Ecto neural progenitor cell (in vitro differentiated cells): ENCODE measurements at places on chromosomes 12 and 14.

- peak; percentile 39 for DNase-seq
These were observed 121.9 kb upstream of the FKBP4 start for GRCh38 chr12:2672863-2673262.

- DNase-seq, result no peak
These were observed 126.7 kb downstream of the EPS8 start for GRCh38 chr12:15662303-15662980.

- no peak for DNase-seq
These were observed 20.0 kb downstream of the AMDHD1 start for GRCh38 chr12:95963096-95963495.

GRCh38 chr14:60845523-60845922 lies 111.0 kb downstream of the MNAT1 start:
- DNase-seq, result no peak

DNA sequence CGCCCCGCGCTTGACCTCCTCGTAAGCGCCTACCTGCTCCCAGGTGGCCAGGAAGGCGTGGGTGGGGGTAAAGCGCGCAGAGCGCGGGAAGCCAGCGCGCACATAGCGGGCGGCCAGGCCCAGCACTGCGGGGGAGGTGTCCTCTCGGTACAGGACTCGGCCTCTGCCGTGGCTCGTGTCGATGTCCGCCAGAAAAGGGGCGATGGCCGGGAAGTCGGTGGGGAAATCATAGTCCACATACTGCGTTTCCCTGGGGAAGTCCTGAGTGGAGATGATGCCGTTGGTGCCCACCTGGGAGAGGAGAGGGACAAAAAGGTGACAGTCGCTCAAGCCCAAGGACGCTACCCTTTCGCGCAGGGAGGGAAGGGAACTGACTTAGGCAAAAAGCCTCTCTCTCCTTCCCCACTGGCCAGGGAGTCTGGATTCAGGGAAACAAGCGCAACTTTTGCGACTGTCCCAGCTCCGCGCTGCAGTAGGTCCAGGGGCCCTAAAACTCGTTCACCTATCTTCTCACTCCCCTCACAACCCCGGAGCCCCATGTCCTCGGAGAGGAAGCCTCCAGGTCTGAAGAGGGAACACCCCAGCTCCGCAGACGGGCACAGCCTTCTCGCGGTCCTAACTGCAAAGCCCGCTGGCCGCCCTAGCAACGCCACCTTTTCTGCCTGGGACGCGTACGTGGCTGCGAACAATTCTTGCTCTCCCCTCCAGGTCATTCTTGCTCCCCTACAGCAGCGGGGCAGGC lies 815 bp downstream of the NID2 start:
- DNase-seq, result peak; percentile 72

- no peak for DNase-seq
These were observed 154.4 kb upstream of the PDE3A start for GRCh38 chr12:20213723-20214625.

- no peak for DNase-seq
These were observed 62.8 kb upstream of the PRB2 start for GRCh38 chr12:11457996-11458645.

GRCh38 chr12:70486588-70486987 lies 120.5 kb downstream of the KCNMB4 start:
- DNase-seq, result no peak

- peak; percentile 29 for DNase-seq
These were observed 8.1 kb downstream of the PTGES3 start for GRCh38 chr12:56679883-56680575.

DNA sequence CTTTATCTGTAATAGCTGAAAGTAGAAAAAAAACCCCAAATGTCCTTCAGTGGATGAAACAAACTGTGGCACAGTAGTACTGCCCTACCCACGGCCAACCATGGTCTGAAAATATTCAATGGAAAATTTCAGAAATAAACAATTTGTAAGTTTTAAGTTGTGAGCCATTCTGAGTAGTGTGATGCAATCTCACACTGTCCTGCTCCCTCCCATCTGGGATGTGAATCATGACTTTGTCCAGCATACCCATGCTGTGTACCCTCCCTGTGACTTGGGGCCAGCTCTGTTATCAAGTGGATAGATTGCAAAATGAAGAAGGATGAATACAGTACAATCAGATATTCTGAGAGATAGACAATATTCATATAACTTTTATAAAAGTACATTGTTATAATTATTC lies 106.2 kb downstream of the SMOC1 start:
- DNase-seq, result no peak

- DNase-seq, result no peak
These were observed 624 bp upstream of the PWP1 start for GRCh38 chr12:107684990-107685359.

- no peak for DNase-seq
These were observed 14.8 kb downstream of the CREBL2 start for GRCh38 chr12:12626471-12626870.

DNA sequence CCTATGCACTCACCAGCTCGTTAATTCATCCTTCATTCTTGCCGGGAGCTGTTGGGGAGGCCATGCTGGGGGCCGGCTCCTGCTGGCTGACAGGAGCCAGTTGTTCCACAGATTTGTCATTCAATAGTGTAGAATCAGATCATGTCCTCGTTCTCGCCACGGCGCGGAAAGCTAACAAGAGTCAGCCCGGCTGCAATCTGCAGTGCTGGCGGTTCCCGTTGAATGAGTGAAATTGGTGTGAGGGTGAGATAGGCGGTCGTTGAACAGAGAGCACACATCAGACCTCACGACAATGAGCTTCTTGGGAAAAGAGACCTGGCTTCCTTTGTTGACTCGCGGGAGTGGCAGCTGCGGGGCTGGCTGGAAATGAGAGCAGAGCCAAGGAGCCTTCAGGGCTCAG lies 57.5 kb downstream of the KIF26A start:
- DNase-seq, result no peak

GRCh38 chr14:91113829-91114078 lies at the start of gene DGLUCY:
Gene DGLUCY (plus strand): TSS chr14:91114073. CDS start chr14:91160295, 46,222 bp downstream.
- DNase-seq, result no peak

DNA sequence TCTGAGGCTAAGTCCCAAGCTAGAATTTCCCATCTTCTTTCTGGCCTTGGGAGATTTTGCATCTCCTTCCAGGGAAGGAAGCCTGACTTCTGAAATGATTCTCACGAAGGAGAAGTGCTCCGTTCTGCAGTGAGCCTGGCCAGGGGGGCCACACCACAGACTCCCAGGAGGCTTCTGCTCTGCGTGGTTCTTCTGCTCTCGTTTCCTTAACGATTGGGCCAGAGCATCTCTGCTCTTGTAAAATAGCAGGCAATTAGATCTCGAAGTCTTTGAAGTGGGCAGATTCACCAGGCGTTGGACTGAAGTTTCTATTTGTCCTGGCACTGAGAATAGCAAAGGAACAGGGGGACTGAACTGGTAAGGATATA lies 6.7 kb upstream of the BATF start:
- no peak for DNase-seq

GRCh38 chr12:124233846-124234640 lies 60.9 kb upstream of the RFLNA start:
- no peak for DNase-seq

GRCh38 chr14:103688906-103689902 lies 26.0 kb downstream of the XRCC3 start:
- DNase-seq, result no peak

GRCh38 chr14:29102996-29103395 lies 336.4 kb downstream of the FOXG1 start:
- no peak for DNase-seq

DNA sequence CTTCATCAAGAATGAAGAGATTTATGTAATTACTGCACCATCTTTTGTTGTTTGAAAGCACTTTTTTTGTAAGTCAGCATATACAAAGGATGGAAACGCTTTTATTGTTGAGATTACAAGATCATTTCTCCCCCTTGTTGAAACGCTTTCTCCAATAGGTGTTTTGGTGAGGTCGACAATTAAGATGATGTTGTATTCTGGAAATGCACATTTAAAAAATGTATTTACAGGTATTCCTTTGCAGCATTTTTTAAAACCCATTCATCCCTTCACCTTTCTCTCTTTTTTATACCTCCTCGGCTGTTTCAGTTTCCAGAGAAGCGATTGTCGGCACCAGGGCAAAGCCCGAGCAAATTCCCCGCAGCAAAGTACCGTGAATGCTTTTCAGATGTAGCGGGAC lies 499.9 kb downstream of the VRK1 start:
- no peak for DNase-seq

GRCh38 chr14:54686871-54687749 lies 120.2 kb downstream of the SAMD4A start:
- DNase-seq, result no peak

DNA sequence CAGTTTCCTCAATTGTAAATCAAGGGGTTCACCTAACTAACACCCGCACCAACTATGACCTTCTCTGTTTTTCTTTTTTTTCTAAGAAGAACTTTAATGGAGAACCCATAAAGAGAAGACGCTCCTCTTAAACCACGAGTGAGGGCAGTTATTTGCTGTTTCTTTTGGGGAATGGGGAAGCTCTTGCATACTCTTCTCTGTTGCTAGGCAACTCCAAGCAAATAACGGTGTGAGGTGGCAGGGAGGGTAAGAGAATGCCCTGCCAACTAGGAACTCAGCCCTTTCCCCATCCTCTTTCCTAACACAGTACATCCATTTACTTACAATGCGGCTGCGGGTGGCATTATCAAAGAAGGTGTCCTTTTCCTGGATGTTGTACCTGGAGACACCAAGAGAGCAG lies 114.9 kb downstream of the ANO2 start:
- no peak for DNase-seq

DNA sequence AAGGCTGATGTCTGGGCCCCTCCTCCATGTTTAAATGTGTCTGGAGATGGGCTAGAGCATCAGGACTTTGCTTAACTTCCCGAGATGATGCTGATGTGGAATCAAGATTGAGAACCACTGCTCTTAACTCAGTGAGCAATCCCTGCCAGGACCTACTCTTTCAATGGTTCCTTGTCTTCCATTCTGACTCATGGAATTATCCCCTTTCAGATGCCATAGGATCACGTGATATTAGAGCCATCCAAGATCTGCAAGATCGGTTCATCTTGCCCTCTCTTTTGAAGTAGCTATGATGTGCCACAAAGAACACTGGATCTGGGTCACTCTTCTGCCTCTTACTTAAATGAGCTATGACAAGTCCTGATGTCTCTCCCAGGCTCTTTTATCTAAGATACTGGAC lies 96.8 kb downstream of the EXOC5 start:
- no peak for DNase-seq

- DNase-seq, result no peak
These were observed 17.1 kb upstream of the TSPAN11 start for GRCh38 chr12:30909349-30910037.

GRCh38 chr12:132572106-132572505 lies 38.3 kb downstream of the LRCOL1 start:
- DNase-seq, result no peak

GRCh38 chr12:121894633-121895032 lies 6.0 kb downstream of the PSMD9 start:
- DNase-seq, result no peak

- DNase-seq, result no peak
These were observed 222.7 kb upstream of the NOVA1 start for GRCh38 chr14:26820572-26820971.

GRCh38 chr12:53004582-53004981 lies 1.7 kb upstream of the EIF4B start:
- peak; percentile 60 for DNase-seq

DNA sequence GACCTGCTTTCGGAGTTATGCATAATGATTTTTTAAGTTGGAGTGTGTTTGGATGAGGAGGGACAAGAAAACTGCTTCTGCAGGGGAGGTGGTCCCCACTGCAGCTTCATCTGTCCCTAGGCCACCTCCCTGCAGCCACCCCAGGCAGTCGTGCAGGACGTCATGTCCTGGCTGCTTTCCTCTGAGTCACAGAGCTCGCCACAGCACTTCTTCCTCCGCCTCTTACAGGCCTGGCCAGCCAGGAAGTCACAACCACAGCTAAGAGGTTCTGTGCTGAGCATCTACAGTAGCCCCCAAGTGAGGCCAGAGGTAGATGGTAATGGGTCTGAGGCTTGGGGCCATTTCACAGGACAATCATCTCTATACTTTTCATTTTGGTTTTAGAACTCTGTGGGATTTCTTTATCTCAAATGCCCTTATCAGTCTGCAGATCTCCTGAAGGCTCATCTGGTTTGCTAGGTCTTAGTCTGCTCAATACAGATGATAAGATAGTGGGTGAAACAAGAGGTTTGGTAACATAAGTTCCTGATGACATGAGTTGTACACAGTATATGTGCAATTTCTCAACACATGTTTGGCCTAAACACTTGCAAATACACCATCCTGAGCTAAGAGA lies 106.4 kb downstream of the ARF6 start:
- DNase-seq, result no peak

- DNase-seq, result no peak
These were observed 114.1 kb upstream of the PWP1 start for GRCh38 chr12:107571492-107571891.

DNA sequence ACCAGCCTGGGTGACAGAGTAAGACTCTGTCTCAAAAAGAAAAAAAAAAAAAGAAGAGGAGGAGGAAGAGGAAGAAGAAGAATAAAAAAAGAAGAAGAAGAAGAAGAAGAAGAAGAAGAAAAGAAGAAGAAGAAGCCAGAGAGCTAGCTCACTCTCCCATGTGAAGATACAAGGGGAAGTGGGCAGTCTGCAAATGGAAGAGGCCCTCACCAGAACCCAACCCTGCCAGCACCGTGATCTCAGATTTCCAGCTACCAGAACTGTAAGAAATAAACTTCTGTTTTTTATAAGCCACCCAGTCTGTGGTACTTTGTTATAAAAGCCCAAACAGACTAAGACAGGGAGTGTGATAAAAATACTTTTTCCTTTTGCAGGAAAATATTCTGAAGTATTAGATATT lies 130.7 kb downstream of the ETNK1 start:
- no peak for DNase-seq

DNA sequence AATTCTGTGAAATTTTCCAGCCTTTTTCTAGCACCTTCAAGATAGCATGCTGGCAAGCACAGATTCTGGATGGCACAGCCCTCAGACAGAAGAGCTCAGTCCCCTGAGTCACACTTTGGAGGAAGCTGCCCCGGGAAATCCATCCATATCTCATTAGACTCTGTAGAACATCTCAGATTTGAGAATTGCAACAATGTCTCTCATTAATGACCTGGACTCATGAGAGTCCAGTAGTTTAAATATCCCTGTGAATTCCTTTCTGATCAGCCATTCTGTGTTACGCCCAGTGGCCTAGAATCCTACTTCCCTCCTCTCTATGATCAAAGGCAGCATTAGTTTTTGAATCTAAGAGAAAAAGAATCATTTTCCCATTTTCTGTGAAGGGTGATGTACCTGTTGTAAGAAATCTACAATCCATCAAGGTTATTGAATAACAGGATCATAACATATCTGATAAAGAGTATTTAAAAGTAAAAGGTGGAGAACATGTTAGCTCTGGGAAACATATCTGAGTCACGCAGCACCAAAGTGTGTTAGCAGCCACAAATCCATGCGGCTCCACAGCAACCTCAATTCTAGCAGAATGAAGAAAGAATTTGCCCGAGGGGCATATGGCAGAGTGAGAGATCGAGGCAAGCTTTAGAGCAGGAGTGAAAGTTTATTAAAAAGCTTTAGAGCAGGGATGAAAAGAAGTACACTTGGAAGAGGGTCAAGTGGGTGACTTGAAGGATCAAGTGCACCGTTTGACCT lies 855.6 kb upstream of the TMEM132C start:
- peak; percentile 12 for DNase-seq
